Hippocampal formation (tissue), 2 donors: ENCODE measurements at places on chromosomes 6 and 20.
A peak's percentile ranks its signal among the peaks of the same experiment; 100 is the strongest.

DNA sequence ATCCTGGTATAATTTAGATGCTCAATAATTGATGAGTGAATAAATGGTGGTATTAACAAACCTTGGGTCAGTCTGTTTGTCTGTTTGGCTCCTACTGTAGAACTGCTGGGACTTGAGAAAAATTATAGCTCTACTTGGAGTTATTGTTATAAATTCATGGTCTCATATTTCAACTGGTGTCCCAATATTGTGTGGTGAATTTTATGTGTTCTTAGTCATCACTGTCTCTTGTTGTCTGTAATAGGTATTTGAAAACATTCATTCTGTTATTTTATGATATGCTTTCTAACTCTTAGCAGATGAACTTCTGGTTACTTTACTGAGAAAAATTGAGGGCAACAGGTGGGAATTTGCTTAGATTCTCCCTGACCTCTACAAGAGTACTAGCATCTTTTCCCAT, 221.4 kb downstream of the CDKAL1 start:
- no peak for DNase-seq

DNA sequence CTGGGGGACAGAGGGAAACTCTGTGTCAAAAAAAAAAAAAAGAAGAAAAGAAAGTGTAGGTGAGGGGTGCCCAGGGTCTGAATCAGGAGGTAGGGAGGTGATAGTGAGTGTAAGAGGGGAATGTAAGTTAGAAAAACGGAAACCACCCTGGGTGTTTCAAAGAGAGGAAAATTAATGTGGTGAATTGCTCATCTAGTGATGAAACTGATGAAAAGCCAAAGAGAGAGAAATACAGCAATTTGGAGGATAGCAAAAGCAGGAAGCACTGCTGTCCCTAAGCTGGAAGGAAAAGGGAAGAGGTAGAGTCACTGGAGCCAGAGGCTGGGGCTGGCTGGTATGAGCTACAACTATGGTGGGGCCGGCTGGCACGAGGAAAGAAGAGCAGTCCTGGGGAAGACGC, 85.0 kb upstream of the CEP85L start:
- no peak for DNase-seq

- no peak for DNase-seq
These were observed 14.2 kb downstream of the VEGFA start for GRCh38 chr6:43784049-43784855.

DNA sequence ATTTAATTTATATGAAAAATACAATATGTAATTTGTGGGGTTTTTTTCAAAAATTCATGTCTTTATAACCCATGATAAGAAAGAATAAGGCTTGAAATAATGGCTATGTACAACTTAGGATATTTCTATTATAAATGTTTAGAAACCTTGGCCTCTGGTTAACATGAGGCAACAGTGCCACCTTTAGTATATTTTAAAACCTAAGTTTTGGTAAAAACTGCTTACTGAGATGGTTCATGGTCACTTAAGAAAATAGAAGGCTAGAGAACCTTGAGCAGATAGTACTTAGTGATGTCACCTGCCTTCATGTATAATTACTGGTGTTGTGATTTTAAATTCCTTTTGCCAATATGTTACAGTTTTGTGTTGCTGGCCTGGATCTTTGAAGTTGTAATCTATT, 176.4 kb downstream of the ADGB start:
- DNase-seq = no peak

GRCh38 chr6:6998194-6998569, 109.6 kb upstream of the RREB1 start:
- DNase-seq = no peak

- DNase-seq = no peak
These were observed 84.9 kb upstream of the TMEM181 start for GRCh38 chr6:158474961-158475343.

DNA sequence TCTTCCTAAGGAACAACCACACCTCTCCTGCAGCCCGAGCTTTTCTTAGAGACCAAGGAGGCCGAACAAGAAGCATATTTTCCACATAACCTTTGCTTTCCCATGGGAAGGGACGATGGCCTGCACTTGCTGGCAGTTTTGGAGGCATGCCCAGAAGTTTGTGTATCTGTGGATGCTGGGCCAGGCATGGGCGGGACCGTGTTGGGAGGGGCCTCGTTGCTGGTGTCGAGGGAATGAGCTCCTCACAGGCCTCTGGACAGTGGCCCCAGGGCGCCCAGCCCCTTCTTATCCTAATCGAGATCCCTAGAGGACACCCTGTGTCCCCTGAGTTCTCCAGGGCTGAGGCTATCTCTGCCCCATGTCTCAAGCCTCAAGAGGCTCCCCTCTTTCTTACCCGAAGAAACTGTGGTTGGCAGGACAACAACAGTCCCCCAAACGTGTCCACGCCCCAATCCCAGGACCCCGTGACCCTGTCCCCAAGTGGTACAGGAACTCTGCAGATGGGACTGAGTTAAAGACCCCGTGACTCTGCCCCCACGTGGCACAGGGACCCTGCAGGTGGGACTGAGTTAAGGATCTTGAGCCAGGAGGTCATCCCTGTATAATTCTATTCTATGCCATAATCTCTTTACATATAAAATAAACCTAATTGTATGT, 99.5 kb upstream of the BHLHE23 start:
- DNase-seq = no peak

DNA sequence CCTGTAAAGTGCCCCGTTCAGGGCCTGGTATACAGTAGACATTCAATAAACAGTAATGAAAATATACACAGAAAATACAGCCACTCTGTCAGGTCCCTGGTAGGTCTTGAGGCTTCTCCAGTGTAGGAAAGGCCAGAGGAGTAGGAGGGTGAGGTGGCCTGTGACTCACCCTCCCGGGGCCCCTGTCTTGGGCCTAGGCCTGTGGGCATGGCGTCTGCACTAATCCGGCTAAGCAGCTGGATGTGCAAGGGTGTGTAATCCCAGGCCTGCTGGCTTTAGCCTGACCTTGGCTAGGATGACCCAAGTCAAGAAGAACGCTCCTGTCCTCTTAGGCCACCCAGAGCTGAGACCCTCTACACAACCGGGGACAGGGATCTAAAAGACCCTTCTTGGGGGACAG, 84.9 kb downstream of the KCNB1 start:
- no peak for DNase-seq

DNA sequence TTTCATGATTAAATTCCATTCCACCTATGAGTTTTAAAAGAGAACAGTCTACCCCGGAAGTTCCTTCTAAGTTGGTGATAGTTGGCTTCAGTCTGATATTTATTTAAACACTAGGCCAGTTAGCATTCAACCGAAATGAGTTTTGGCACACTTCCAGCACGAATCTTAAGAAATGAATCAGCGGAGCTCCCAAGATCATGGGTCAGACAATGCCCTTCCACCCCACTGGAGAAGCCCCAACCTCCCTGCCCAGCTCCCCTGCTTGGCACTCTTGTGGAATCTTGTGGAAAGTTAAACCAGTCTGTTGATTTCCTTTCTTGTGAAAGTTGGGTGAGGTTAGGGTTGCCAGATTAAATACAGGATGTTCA, 64.3 kb downstream of the MKKS start:
- DNase-seq = no peak

DNA sequence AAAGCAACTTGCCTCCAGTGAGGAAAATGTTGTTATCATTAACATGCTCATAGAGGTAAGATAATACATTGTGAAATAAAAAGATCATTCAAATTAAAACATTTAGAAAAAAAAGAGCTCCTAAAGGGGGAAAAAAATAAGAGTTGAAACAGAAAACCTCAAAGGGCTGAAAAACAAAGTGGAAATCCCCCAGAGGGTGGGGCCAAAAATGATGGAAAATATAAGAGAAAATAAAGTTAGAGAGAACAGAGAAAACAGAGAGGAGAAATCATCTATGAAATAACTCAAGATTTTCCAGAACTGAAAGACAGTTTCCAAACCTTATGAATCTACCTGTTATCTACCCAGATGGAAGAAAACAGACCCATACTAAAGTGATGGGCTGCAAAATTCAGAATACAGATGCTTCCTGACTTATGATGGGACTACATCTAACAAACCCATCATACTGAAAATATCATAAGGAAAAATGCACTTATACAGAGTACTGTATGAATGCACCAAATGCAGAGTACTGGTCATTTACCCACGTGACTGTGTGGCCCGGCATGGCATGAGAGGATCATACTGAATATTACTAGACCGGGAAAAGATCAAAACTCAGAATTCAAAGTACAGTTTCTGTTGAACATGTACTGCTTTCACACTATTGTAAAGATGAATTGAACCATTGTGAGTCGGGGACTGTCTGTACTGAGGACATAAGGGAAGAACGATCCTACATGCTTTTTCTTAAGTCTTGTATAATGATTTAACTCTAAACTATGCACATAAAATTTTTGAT, 4.0 kb downstream of the ZBTB24 start:
- DNase-seq = no peak

GRCh38 chr6:84033523-84034451, at the start of gene MRAP2:
Gene MRAP2 (plus strand): TSS chr6:84033772. CDS start chr6:84055319, 21,547 bp downstream.
- no peak for DNase-seq

GRCh38 chr6:118295336-118295735, 252.8 kb upstream of the PLN start:
- DNase-seq = no peak

- no peak for DNase-seq
These were observed 36.3 kb downstream of the FAM50B start for GRCh38 chr6:3885262-3886036.

DNA sequence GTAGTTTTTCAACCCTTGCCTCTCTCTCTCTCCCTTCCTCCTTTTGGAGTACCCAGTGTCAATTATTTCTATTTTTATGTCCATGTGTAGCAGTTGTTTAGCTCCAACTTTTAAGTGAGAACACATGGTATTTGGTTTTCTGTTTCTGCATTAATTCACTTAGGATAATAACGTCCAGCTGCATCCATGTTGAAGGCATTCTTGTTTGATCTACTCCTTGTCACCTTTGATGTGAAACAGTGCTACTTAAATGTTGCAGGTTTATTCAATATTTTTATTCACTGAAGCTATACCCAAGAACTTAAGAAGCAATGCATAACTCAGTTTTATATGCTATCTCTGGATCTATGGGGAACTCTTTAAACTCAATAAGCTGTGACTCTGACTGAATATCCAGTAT, 465.2 kb upstream of the ADGRB3 start:
- no peak for DNase-seq

- DNase-seq = no peak
These were observed 81.3 kb downstream of the CDC5L start for GRCh38 chr6:44468835-44469234.

- DNase-seq = no peak
These were observed 8.0 kb upstream of the UQCC2 start for GRCh38 chr6:33719326-33719987.

DNA sequence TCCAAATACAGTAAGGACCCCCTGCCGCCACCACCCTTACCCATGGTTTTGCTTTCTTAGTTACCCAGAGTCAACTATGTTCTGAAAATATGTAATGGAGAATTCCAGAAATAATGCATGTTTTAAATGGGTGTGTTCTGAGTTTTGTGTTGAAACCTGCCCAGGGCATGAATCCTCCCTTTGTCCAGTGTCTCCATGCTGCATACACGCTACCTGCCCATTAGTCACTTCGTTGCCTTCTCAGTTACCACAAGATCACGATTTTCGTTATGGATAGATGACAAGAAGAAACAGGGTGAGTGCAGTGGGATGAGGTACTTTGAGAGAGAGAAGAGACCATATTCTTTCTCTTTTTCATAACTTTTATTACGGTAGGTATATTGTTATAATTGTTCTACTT, 10.6 kb downstream of the FARS2 start:
- DNase-seq = no peak

DNA sequence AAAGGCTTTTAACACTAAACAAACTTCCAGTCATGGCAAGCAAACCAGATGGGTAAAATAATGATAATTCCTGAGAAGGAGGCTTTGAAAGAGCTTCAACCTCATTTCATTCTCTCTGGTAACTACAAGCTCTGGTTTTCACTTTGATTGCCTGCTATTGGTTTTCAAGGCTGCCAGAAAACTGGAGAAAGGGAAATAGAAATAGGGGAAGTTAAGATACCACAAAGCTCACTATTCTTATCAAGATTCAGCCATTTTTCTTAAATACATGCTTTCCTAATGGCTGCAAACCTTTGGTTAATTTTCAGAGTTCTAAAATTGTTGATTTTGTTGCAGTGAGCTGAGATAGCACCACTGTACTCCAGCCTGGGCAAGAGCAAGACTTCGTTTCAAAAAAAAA, 42.5 kb upstream of the NELFCD start:
- DNase-seq = no peak

GRCh38 chr20:15205028-15205427, 867.6 kb upstream of the FLRT3 start:
- no peak for DNase-seq

GRCh38 chr6:54099225-54099624, 12.0 kb upstream of the MLIP start:
- no peak for DNase-seq

DNA sequence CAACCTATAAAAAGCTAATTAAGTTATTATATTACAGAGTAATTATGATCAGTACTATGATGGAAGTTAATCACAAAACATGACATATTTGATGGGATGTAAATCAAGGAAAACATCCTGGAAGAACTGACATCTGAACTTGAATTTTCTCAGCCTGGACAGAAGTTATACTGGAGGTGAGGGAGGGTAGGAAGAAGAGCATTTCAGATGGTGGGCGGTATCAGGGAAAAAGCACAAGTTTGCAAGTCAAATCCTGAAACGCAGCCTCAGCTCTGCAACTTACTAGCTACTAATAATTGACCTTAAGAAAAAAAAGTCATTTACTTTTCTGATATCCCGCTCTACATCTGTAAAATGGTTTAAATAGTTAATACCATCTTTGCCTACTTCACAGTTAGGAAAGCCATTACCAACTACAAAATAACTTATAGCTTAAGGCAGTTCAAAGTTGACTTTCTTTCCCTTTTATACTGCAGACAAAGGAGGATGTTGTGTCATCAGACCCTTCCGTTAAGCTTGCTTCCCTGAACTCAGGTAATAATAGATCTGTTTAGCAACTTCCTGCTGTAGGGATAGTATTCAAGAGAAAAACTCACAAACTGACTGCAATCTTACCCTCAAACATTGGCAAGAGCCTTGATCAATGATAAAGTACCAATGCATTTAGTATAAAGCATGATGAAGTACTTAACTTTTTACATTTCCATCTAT, 21.0 kb downstream of the NOL7 start:
- no peak for DNase-seq

DNA sequence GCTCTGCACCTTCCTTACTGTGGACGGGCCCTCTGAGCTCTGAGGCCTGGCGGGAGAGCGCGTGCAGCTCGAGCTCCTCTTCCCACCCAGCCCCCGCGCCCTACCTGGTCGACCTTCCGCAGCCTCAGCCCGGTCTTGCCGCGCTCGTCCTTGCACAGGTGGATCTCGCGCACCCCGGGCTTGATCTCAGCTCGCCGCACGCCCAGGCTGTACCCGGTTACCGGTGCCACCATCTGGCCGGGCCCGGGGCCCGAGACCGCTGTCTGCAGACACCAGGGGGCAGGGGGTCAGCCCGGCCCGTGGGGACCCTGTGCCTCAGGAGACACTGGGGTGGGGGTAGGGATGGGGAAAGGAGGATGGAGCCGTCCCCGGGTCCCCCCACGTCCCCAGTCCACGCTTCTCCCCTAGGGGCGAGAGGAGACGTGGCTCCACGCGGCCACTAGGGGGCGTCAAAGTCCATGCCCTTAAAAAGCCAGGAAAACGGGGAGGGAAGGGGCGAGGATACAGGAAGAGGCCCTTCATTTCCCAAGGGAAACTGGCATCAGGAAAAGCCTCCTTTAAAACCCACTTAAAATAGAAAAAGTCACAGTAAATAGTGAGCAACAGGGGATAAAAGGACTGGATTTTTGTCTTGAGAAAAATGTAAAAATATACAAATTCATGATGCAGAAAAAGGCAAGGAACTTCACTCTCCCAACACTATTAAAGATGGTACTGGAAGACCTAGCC, 15.5 kb downstream of the SDCBP2 start:
- DNase-seq = peak; percentile 60

- no peak for DNase-seq
These were observed 73.6 kb downstream of the BCAS1 start for GRCh38 chr20:53996584-53997486.
